ENCODE measurements at places on chromosomes 13 and 19.

DNA sequence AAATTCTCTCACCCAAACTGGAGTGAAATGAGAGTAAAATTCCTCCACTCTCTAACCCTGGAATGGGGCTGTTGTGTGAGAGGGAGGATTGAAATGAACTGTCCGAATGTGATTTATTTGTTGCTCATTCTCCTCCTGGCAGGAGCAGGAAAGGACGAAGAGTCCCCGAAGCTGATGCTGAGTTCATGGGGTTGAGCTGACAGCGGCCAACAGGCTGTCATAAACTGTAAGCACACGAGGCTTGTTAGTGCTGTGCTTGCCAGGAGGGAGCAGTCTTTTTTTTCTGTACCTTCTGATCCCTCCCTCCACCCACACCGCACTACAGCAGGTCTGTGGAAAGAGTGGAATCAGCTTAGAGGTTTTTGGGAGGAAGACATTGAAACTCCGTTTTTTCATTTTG, 33.1 kb upstream of the ZNF331 start:
- no peak for DNase-seq

- DNase-seq = no peak
Observed at GRCh38 chr19:2653218-2653617, 49.3 kb downstream of the GNG7 start.

DNA sequence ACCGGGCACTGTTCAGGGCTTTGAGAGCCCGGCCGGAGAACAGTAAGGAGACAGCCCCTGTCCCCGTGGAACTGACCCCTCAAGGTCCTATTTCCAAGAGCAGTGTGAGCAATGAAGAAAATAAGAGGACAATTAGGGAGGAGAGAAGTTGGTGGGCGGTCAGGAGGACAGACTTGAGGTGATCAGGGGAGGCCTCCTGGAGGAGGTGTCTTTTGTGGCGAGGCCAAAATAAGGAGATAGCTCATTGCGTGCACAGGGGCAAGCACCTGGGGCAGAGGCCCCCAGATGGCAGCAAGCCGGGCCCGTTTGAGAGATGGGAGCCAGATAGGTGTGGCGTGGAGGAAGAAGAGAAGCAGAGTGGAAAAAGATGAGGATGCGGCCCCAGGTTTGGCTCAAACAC, 2.8 kb upstream of the LRRC4B start:
- DNase-seq = no peak

DNA sequence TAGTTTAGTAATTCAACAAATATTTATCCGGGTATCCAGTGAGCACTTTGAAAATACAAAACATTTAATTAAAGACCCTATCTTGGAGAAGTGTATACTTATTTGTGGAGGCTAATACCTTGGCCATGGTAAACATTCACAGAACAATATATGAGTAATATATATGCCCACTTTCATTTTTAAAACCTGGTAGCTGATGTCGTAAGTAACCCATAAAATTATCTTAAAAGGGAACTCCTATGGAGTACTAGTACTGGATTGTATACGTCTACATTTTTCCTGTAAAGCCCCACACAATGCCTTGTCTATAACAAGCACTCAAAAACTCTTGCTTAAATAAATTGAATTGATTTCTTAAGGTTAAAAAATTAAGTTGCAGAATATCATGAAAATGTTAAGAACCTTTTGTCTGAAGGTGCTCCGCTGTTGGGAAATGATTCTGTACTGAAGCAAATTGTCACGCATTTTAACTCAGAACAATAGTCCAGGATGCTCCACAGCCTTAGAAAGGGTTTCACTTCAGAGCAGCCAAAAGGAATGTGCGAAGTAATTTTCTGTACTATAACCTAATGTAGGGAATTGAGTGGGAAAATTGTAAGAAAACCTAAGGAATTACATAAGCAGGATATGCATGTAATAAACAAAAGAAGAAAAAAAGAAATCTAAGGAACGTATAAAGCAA, 58.9 kb upstream of the C1QTNF9 start:
- DNase-seq = no peak

- DNase-seq = no peak
Observed at GRCh38 chr19:33997690-33998089, 174.6 kb upstream of the LSM14A start.

Measured in stimulated activated CD4-positive, alpha-beta T cell treated with anti-CD3 and anti-CD28 coated beads, Interleukin-12 subunit alpha, Interleukin-12 subunit beta, amount 100 ng/mL, for 48 hours (primary cell).